ENCODE measurements at places on chromosomes 4 and X. TPM values are rescaled to one million over a fixed set of nuclear protein-coding genes. Genes with fewer than 3 reads are reported as not detected.
A peak's percentile ranks its signal among the peaks of the same experiment; 100 is the strongest.

CITED1 gene
- total RNA-seq, result not detected

CXCL6 gene
- total RNA-seq, result 19.0 TPM

NAA11 gene
- total RNA-seq, result not detected

NOX1 gene
- not detected for total RNA-seq

HPGD gene
- 2.7 TPM for total RNA-seq

SHOX gene
- not detected for total RNA-seq

GABRQ gene
- not detected for total RNA-seq

KLF8 gene
- 0.90 TPM for total RNA-seq

GPR143 gene
- total RNA-seq, result not detected

CFI gene
- total RNA-seq, result 201 TPM

DNA sequence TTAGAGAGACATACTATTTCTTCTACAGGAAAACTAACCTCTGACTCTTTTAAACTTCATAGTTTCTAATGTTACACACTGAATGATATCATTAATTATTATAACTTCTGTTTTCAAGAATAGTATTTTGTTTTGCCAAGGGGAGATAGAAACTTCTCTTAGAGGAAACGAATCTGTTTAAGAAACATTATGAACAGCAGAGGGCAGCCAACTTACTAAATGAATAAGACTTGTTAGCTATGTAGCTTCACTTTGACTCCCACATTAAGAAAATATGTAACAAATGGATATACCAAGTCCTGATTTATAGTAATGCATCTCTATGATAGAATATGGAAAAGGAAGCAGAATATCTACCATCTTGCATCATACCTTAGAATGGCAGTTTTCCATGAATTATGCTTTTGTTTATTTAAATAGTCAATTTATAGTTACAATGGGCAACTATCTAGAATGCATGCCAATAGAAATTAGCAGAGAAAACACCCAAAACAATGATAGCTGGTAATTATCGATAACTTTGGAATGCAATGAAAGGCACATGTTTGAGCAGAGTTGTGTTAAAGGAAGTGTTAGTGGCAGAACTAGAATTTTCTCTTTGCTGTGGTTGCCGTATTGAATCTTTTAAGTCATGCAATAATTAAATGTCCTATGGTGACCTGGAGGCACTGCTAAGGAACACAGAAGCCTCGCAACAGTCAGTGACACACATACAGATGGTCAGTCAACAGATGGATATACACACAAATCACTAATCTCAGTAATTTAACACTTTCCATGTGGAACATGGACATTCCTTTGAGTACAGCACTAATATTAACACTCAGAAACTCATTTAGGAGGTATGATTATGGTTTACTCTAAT lies 105.7 kb upstream of the PDLIM3 start:
- DNase-seq, result peak; percentile 88

GRCh38 chrX:53319614-53320542 lies 38.5 kb upstream of the IQSEC2 start:
- no peak for DNase-seq

DNA sequence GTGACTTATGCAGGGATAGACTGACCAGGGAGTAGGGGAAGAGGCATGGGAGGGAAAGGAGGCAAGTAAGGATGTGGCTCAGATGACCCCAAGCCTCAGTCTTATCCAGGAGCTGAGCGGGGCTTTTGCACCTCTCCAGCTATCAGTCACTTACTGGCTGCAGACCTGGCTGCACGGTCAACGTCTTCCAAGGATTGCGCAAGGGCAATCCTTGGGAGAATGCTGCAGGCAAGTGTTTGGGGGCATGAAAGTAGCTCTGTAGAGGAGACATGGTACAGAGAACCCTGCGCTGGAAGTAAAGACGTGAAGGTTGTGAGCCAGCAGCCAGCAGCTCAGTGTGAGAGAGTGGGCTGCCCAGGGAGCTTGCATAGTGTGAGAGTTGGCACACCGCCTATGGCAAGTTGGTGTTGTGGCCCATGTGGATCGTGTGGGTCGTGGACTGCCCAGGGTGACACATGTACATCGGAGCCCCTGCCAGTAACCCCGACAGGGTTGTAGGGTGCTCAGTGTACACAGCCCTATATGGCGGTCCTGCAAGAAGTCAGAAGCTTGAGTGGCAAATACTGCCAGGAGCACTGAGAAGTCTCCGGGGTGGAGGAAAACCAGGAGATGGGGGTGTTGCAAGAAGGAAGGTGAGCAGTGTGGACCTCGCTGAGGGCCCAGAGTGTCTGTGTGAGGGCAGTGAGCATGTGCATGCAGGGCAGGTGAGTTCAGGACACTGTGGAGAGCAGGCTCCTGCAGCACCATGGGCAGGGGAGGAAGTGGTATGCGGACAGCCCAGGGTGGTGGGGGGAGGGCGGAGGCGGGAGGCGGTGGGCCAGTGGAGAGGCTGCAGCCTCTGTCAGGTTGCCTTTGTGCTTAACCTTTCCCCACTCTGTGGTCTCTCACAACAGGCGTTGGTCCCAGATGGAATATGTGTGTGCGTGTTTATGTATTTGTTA lies 50.9 kb downstream of the KIT start:
- DNase-seq, result no peak

- peak; percentile 31 for DNase-seq
These were observed 5.3 kb upstream of the IDS start for GRCh38 chrX:149510386-149510785.

- DNase-seq, result no peak
These were observed 143.4 kb upstream of the VCX3A start for GRCh38 chrX:6678313-6678712.

DNA sequence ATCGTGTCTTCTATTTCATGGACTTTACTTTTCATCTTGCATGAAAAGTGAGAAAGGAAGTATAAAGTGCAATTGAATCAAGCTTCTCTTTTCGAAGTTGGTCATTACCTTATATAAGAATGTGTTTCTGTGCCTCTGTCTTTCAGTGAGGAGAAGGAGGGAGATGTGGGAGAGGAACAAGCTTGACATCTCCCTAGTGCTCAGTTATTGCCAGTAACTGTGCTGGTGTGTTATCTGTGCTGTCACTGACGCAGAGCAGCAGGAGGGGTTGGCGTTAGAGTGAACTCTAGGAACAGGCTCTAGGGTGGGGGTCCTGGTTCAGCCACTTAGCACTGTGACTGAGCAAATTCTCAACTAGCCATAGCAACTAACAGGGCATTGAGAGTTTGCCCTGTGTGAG lies 34.0 kb upstream of the TBC1D9 start:
- no peak for DNase-seq

DNA sequence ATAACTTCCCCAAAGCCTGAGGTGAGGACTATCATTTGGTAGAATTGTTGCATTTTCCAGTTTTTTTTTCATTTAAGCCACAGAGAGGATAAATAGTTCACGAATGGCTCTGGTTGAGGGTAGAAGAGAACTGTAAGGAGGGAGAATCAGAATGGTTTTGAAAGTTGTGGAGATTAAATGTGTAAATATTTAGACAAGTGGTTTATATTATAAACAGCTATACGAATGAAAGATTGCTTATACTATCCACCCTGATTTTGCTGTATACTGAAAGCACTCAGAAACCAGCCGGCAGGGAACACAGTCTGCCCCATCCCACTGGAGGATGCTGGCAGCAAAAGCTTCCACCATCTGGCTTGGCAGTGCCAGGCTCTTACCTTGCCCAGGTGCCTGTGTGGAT lies 341.1 kb downstream of the RAPGEF2 start:
- DNase-seq, result no peak

- no peak for DNase-seq
These were observed 221.7 kb upstream of the DIPK2B start for GRCh38 chrX:45422216-45422925.

- DNase-seq, result peak; percentile 56
These were observed 76.9 kb downstream of the CAMK2D start for GRCh38 chr4:113684534-113685091.

DNA sequence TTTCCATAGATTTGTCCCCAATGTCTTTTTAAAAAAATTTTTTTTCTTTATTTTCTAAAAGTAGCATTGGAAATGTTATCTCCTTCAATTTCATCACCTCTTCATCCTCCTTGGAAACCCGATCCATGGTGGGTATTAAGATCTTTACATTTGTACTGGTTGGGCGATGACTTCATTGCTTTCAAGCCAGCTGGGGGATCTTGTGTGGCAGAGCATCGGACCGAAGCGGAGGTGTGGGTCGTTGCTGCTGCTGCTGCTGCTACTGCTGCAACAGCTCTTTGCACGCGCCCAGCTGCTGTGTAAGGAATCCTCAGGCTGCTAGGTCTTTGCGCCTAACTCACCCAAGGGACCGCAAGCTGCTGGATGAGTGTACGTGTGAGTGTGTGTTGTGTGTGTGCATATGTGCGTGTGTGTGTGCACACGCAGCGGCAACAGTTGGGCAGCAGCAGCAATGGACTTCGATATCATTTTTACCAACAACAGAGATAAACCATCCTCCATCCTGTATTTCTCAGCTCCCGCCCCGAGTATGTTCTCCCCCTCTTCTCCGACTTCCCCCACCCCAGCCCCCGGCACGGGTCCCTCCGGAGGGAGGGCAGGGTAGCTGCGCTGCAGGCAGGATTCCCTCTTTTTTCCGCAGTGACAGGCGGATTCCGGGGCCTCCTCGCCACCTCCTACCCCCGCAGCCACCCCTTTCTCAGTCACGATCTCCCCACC lies 768 bp upstream of the CDKL5 start:
- DNase-seq, result peak; percentile 23

- peak; percentile 88 for DNase-seq
These were observed 19.5 kb downstream of the UTP14A start for GRCh38 chrX:129925305-129926092.

DNA sequence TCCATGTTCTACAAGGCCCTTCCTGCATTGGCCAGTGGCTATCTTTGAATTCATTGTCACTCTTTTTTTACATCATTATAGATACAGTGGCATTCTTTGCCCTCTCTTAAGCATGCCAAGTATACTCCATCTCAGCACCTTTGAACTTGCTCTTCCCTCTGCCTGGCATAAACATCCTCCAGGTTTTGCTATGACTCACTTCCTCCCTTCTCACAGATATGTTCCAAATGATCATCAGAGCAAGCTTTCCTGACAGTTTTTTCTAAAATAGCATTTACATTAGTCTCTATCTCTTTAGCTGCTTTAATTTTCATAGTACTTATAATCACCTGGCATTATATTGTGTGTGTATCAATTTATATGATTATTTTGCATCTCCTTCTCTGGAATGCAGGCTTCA lies 553.3 kb upstream of the MAGEB2 start:
- peak; percentile 69 for DNase-seq

DNA sequence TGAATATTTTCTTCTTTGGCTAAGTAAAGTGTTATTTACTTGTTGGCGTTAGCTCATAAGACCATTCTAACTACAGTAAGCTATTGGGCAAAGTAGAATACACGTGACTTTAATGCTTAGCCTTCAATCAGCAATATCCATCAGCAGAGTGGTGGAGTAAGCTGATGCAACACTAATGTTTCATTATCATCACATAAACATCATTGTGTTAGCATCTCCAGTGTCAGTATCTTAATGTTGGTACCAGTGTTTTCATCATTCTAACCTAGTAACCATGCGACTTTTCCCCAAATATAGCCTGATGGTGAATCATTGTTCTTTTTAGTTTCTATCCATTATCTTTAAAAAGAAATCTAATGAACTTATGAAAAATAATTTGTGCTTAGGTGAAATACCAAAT lies 48.5 kb downstream of the APOOL start:
- DNase-seq, result peak; percentile 19

GRCh38 chr4:109588176-109588575 lies 28.1 kb downstream of the MCUB start:
- no peak for DNase-seq

- no peak for DNase-seq
These were observed 18.3 kb upstream of the PI4K2B start for GRCh38 chr4:25215511-25215910.

DNA sequence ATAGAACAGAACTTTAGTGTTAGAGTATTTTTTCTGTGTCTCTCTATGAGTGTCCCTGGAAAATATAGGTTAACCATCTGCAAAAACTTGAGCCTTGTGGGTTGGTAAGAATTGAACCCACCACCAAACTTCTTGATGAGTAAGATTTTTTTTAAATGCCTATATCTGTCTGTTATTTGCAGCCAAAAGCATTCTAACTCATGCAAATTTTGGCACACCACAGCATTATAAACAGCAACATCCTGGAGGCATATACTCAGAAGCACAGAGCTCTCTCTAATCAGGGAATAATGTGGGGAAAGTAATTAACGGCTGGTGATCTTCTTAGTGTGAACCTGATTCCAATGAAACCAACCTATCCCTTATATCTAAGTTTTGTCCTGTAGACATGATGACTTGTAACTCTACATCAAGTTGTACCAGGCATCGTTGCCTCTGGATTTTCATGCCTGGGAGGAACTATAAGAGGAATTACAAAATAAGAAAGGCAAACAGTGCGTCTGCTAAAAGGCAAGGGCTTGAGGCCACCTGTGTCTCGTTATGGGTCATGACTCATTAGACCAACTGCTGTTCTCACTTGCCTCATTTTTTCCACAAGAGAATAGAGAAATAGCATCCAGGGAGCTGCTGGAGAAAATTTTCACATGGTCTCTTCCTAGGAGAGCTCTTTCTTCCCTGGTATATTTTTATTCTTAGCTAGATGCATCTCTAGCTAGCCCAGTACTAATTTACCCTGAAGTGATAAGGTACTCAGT lies 202.4 kb downstream of the CHIC2 start:
- peak; percentile 97 for DNase-seq

- no peak for DNase-seq
These were observed 44.6 kb upstream of the MBNL3 start for GRCh38 chrX:132533409-132533808.

DNA sequence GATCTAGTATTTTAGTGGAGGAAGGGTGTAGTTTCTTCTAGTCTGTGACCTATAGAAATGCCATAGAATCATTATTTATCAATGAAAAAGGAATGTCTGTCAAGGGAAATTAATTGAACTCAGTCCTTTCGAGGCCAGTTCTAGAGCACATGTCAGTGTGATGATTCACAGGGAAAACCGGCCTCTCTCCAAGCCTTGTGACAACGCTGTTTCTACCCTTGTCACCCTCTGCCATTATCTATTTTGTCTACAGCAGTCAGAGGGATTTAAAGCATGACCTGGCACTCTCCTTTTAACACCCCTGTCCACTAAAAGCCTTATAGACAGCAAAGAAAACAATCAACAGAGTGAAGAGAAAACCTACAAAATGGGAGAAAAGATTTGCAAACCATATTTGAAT lies 119.8 kb downstream of the DRD5 start:
- DNase-seq, result no peak

DNA sequence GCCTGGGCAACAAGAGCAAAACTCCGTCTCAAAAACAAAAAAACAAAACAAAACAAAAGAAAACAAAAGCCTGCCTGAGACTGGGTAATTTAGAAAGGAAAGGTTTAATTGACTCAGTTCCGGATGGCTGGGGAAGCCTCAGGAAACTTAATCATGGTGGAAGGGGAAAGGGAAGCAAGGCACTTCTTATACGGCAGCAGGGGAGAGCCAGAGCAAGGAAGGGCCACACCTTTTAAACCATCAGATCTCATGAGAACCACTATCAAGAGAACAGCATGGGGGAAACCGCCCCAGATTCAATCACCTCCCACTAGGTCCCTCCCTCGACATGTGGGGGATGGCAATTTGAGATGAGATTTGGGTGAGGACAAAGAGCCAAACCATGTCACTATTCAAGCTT lies 122.2 kb downstream of the UBE2K start:
- no peak for DNase-seq

GRCh38 chr4:1210241-1210841 lies 38.0 kb upstream of the SPON2 start:
- DNase-seq, result no peak
